ENCODE measurements at places on chromosomes 5 and 9.

DNA sequence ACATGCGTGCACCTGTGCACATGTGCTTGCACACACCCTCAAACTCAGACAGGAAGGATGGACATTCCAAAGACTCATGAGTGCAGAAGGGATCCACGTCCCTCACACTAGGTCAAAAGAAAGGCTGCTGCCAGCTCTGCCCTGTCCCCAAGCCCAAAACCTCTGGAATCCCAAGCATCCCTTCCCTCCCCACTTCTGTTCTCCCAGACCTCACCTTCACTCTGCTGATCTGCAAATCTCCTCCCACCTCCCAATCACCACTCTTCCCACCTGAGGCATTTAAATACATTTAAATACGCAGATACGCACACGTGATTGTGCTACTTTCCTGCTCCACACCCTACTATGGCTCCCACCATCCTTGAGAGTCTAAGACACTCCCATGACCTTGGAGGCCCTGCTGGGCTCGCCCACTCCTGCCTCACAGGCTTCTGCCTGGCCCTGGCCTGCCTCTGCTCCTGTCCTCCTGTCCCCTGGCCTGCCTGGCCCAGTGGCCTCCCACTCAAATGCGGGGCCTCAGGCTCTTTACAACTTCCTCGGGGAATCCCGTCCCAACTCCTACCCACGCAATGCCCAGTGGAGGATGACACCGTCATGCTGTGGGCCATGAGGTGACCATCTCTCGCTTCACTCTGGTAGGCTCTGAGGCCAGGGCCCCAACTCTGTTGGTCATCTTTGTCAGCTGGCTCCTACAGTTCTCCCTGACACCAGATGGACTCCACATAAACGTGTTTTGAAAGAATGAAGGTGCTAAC lies 478.4 kb upstream of the DAP start:
- DNase-seq: no peak

DNA sequence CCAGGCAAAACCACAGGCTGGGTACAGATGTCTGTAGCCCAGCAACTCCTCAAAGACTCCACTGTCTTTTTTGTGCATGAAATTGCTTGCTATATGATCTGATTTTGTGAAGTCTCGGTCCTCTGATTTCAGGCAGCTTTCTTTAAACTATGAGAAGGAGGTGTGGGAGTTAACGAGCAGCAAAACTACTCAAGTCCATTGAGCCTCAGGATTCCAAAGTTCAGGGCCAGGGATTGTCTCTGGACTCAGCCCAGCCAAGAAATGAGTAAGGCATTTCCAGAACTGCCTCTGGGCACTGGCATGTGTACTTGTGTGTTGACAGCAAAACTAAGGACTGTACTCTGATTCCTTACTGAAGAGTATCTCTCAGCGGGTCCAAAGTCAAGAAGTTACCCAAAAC lies 53.4 kb upstream of the GLIS3 start:
- no peak for DNase-seq

- DNase-seq: no peak
Measured at GRCh38 chr5:158513490-158514318, 586.0 kb downstream of the EBF1 start.

DNA sequence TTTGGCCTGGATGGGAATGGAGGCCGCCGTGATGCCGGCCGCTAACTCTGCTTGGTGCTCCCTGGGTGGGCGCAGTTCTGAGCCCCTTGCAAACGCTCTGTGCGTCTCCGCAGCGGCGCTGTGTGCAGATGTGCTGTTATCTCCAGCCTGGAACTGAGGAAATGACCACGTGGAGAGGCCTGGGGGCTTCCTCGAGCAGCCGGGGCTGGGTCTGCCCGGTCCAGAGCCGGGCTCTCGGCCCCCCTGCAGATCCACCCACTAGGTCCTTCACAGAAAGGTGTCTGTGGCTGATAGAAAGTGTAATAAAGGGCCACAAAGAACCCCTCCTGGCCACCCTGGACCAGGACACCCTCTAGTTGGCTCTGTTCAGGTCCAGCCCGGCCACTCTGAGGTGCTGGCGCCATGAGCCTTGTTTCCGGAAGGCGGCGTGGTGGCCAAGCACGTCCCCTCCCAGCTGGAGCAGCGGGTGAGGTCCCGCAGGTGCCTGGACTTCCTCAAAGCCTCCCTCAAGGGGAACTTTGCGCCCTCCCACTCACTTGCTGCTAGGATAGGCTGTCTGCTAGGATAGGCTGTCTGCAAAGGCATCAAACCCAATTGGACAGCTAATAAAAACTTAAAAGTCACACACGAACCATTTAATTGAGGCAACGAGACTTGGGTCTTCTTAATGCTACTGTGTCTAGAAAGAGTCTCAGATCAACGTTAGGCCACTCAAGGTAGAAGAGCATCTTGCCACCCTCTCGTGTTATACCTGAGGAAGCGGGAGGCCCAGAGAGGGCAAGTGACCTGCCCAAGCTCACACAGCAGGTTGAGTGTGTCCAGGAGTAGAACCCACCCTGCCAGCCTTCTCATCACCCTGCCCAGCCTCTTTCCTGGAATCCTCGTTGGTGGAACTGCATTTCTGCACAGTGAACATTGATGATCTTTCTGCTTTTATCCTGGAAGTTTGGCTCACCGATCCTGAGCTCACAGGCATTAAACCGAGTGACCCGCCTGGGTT lies 109.3 kb upstream of the FCN2 start:
- no peak for DNase-seq

- peak; percentile 31 for DNase-seq
Measured at GRCh38 chr5:179623906-179624741, 653 bp upstream of the HNRNPH1 start.

- no peak for DNase-seq
Measured at GRCh38 chr5:78640662-78641474, 7.7 kb downstream of the LHFPL2 start.

DNA sequence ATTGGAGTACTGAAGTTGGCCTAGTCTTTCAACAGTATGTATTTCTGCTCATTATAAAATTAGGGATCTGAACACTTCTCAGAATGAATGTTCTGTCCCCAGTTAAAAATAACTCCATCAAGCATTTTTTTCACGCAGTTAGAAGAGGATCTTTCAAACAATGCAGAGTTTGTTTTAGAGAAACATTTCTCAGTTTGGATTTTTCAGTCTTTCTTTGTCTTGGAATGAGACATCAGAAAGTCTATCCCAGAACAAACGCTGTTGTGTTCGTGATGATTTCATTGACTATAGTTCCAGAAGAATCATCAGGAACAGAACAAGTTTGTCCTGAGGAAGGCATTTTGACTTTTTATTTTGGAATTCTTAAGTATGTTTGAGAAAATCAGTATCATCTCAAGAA lies 218.7 kb downstream of the ARRDC3 start:
- no peak for DNase-seq

DNA sequence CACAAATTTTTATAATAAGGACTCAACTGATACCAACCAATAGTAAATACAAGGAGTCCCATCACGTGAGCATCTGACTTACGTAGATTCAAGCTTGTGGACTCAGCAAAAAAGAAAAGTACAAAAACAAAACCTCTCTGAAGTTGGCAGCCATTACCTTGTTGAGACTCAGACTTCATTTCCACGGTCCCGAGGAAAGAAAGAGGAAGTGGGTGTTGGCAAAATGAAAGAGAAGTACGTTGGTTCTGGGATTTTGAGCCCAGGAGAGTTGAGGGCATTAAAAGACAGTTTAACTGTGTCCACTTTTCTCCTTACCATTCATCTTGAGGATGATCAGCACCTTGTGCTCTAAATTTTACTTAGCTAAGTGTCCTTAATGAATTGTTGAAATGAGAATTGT lies 26.7 kb downstream of the NCBP1 start:
- DNase-seq: no peak

- no peak for DNase-seq
Measured at GRCh38 chr5:73749485-73750270, 123.7 kb downstream of the ARHGEF28 start.

- DNase-seq: no peak
Measured at GRCh38 chr9:126347093-126347492, 20.5 kb downstream of the MVB12B start.

DNA sequence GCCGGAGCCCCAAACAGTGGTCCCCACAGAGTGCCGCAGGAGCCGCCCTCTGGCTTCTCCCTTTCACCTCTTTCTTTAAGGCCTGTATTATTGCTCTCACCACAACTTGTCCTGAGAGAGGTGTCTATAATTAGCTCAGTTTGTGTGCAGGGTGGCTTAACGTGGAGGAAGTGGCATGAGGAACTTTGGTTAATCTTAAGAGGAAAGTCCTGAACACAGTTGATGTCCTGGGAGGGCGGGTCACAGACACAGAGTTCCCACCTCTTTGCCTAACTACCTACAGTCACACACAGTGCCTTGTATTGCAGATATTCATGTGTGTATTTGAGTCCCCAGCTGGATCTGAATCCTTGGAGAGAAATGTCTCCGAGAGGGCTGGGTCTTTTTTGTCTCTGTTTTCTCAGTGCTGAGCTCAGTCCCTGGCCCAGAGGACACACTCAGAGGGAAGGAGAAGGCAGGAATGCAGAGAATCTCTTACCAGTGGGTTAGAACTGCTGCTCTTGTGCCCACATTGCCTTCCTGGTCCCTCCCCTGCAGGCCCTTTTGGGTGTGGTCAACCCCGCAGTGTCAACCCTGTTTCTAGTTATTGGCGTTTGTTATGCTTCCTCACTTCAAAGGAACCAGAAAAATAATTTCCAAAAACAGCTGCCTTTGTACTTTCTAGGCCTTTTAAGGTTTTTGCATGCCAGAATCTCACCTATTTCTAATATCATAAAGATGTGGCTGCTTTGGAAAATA lies 392.5 kb downstream of the KDM4C start:
- no peak for DNase-seq

GRCh38 chr9:26413611-26414010 lies 479.0 kb downstream of the CAAP1 start:
- no peak for DNase-seq

DNA sequence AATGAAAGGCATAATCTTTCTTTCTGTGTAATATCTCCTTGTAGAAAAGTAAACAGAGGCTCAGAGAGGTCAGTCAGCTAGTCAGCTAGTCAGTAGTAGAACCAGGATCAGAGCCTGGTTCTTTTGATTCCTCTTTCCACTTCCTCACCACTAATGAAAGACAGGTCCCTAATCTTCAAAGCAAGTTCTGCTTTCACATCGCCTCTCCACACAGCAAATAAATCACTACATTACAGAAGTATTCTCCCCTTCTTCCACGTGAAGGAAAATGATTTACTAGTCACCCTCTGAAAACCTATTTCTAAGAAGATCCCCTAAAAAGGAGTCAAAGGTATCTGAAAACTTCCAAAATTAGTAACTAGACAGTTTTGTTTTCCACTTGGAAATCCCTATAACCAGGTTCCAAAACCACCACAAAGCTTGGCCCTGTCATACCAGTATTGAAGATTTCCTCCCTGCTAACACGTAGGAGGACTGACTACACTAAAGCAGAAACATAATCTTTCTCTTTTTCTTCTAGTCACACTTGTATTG lies 140.5 kb upstream of the TARS1 start:
- no peak for DNase-seq

- no peak for DNase-seq
Measured at GRCh38 chr5:164869325-164869724, 1363.9 kb downstream of the MAT2B start.

GRCh38 chr9:111944241-111944866 lies 47.7 kb downstream of the UGCG start:
- no peak for DNase-seq

DNA sequence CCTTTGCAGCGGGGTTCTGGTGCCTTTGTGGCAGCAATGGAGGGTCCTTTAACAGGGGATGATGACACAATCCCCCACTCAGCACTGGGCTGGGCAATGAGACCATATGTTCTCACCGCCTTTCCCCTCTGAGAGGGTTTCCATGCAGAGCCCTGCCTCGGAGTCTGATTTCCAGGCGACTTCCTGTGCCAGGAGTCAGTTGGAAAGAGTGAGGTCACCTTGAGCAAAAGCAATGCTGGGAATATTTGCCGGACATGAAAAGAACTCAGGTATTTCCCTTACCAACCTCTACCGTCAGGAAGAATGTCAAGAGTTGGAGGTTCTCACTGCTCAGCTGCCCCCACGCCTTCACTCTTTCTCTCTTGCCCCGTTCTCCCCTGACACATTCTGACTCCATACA lies 284.2 kb upstream of the IRX1 start:
- no peak for DNase-seq

- no peak for DNase-seq
Measured at GRCh38 chr5:2736872-2737271, 14.6 kb downstream of the IRX2 start.

GRCh38 chr5:172274951-172275753 lies 8.4 kb downstream of the UBTD2 start:
- DNase-seq: peak; percentile 56

DNA sequence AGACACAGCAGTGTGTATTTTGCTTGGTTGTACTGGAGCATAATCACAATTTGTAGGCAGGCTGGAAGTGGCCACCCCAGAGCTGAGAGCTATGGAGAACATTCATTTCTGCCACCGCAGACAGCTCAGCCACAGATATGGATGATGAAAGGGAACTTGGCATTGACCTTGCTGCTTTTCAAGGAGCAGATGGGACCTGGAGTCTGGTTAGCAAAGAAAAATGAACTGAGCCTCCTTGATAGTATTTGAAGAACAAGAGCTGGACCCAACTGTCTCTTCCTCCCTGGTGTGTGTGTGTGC lies 395.2 kb upstream of the ZNF462 start:
- DNase-seq: no peak

GRCh38 chr9:89666950-89667349 lies 62.1 kb downstream of the GADD45G start:
- no peak for DNase-seq

DNA sequence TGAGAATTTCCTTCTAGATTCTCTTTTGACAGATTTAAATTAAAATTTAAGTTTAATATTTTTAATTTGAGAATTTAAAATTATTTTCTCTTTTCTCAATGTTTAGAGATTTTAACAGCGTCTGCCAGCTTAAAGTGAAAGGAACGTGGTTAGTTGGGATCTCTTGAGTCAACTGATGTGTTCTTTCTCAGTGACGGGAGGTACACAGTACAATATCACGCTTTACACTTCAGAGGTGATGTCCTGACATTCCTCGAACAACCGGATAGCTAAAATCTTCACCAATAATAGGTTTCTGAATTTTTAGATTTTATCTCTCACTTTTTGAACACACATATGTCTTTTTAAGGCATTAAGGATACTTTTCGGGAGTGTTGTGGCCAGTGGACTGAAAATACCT lies 81.1 kb downstream of the FAM174A start:
- DNase-seq: no peak

DNA sequence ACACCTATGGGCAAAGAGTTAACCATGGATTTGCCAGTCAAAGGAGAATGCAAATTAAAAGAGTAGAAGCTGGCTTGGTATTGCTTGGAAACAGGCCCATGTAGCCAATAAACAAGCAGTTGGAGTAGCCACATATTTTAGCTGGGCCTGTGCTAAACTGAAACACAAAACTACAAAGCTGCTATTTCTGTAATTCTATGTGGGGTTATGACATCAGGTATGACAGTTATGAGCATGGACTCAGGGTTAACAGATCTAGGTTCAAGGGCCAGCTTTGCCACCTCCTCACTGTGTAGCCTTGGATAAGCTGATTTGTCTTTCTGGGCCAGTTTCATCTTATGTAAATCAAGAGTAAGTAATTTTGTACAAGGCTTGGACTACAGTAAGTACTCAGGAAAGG lies 142.7 kb downstream of the PIP5K1B start:
- no peak for DNase-seq

- no peak for DNase-seq
Measured at GRCh38 chr5:116419258-116419657, 155.4 kb downstream of the SEMA6A start.

All from stimulated activated CD8-positive, alpha-beta memory T cell treated with anti-CD3 and anti-CD28 coated beads, Interleukin-15, amount 100 ng/mL, for 4 hours (primary cell).